ENCODE measurements at places on chromosomes 6 and 20.

GRCh38 chr20:63495741-63496595 is 2.9 kb downstream of the EEF1A2 start:
- DNase-seq = peak; percentile 71

GRCh38 chr6:148044921-148045320 is 297.7 kb upstream of the SASH1 start:
- no peak for DNase-seq

GRCh38 chr6:80126657-80127345 is 20.3 kb downstream of the BCKDHB start:
- no peak for DNase-seq

- DNase-seq = no peak
Observed at GRCh38 chr6:37783856-37784584, 35.5 kb upstream of the ZFAND3 start.

GRCh38 chr20:36463212-36464061 is 77.9 kb upstream of the MYL9 start:
- DNase-seq = no peak

GRCh38 chr6:137497721-137498463 is 3.7 kb upstream of the OLIG3 start:
- DNase-seq = no peak

DNA sequence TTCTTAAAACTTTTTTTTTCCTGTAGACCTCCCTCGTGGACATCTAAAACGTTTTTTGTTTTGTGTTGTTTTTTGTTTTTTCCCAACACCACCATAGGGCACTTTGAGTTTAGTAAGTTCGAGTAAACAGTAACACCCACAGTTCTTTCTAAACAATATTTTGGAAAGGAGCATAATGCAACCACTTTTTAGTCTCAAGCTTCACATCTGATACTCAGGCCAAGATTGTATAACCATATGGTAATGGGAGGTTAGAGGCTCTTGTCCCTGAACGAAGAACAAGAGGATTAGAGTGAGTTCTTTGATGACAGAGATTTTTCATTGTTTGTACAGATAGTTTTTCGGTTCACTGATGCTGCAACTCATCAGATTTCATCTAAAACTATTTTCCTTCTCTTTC is 144.6 kb downstream of the MTHFD1L start:
- DNase-seq = no peak

GRCh38 chr6:43367245-43367984 is 2.0 kb downstream of the ZNF318 start:
- DNase-seq = no peak

- no peak for DNase-seq
Observed at GRCh38 chr20:9377007-9377406, 137.4 kb upstream of the LAMP5 start.

All from activated T-cell treated with anti-CD3 and anti-CD28 coated beads for 4 hours (primary cell).